ENCODE measurements at places on chromosomes 11 and 22. TPM values are rescaled to one million over a fixed set of nuclear protein-coding genes. Genes with fewer than 3 reads are reported as not detected.

GRCh38 chr11:127000291-127000968 lies at the start of gene KIRREL3:
Gene KIRREL3 (minus strand): TSS chr11:127000770.
- DNase-seq = peak; percentile 54

DNA sequence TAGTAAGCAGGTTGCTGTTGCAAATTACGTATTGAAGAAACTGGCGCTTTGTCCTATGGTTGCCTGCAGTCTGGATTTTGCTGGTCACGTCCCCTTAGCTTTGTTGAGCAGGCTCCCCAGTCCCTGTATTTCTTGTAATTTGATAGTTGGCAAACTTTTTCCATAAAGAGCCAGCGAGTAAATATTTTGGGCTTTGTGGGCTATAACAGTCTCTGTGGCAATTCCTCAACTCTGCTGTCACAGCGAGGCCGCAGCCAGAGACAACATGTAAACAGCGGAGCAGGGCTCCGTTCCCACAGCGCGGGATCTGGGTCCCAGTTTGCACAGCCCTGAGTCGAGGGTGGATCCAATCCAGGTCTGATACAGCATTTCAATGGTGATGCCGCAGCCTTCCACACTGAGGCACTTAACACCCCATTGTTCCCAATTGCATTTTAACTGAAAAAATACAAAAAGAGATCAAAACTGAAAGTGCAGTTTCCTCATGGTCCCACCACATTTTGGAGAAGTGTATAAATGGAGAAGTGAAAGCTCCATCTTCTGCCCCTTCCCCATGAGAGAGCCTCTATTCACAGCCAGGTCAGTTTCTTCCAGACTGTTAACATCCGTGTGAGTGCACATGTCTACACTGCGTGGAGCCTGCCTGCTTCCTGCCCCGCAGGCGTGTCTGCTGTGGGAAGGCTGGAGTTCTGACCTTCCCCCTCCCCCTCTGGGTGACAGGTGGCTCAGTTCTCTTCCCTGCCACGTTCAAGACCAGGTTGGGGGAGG lies 89.1 kb downstream of the RPS6KA4 start:
- DNase-seq = peak; percentile 27

- peak; percentile 66 for DNase-seq
Observed at GRCh38 chr11:84384731-84385130, 1098.6 kb upstream of the CCDC90B start.

- DNase-seq = no peak
Observed at GRCh38 chr11:112637876-112638275, 323.3 kb upstream of the NCAM1 start.

DNA sequence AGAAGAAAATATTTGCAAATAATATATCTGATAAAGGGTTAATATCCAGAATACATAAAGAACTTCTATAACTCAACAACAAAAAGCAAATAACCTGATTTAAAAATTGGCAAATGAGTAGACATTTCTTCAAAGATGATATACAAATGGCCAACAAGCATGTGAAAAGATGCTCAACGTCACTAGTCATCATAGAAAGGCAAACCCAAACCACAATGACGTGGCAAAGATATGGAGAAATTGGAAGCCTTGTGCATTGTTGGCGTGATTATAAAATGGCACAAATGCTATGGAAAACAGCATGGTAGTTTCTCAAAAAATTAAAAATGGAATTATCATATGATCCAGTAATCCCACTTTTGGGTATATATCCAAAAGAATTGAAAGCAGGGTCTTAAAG lies 466.3 kb downstream of the TBC1D22A start:
- no peak for DNase-seq

GRCh38 chr11:96324912-96325311 lies 18.1 kb downstream of the MAML2 start:
- peak; percentile 84 for DNase-seq

DNA sequence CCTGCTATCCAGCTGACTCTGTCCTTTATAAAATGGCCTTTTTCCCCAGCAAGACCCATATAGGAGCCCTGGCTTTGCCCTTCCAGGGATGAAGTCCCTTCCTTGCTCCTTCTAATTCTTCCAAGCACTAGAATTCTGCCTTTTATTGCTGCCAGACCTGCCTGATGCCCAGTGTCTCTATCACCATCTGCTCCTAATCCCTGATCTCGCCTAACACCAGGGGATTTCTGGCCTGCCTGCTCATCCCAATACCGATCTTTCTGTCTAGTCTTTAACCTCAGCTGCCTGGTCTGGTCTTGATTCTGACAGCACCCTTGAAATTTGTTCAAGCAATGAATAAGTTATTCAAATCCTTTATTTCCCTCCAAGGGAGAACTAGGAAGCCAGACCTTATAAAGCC lies 150.2 kb downstream of the SPON1 start:
- no peak for DNase-seq

- DNase-seq = no peak
Observed at GRCh38 chr11:102630598-102631448, 5.7 kb upstream of the MMP20 start.

DNA sequence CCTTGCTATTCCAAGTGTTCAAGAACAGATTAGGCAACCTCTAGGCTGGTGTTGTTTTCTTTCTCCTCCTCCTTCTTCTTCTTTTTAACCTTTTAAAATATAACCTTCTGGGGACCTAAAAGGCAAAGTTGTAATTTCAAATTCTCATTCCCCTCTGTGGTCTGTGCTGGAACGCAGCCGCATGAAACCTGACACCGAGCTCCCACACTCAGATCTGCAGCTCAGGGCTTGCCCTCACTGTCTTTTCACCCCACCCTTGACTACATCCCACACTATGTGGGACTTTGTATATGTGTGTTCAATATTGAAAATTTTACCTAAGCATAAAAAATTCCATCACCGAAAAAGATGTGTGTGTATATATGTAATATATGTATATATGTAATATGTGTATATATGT lies 62.0 kb upstream of the ARHGAP42 start:
- peak; percentile 24 for DNase-seq

DNA sequence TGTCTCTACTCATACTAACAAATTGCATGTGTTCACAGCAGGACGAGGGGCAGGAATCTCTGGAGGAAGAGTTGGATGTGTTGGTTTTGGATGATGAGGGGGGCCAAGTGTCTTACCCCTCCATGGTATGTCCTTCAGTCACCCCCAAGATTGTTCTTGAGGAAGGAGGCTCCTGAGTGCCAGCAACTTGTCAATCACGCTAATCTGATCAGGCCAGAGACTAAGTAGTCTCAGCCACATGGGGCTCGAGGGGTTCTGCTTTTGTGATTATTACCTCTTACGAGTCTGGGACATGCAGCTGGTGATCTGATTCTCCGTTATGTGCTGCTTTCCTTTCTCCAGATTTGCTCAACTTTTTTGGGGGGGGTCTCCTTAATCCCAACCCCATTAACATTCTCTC lies 54.3 kb downstream of the CTNND1 start:
- no peak for DNase-seq

GRCh38 chr11:72309074-72309598 lies 65.2 kb upstream of the PHOX2A start:
- DNase-seq = no peak

DNA sequence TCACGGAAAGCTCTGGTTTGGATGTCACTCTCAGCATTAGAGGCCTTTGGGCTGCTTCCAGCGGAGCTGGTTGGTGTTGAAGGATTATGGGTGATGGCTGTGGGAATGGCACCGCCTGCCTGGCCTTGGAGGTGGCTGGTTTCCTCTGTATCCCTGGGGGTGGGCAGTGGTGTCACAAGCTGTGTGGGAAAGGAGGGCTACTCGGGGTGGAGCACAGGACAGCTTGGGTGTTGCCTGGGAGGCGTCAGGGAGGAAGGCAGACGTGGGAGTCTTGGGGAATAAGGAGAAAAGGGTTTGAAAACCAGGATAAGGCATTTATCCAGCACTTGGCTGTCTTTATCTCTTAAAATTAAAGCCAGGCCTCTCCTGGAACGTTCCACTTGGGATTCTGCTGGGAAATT lies 71.8 kb downstream of the ADAMTS15 start:
- DNase-seq = peak; percentile 57

- DNase-seq = no peak
Observed at GRCh38 chr11:46176421-46176820, 55.2 kb upstream of the PHF21A start.

GRCh38 chr22:38519453-38520250 lies 13.5 kb upstream of the DDX17 start:
- no peak for DNase-seq

GRCh38 chr22:48366056-48366455 lies 1461.6 kb downstream of the BRD1 start:
- DNase-seq = no peak

- peak; percentile 28 for DNase-seq
Observed at GRCh38 chr11:63841554-63841953, 2.6 kb downstream of the MARK2 start.

DNA sequence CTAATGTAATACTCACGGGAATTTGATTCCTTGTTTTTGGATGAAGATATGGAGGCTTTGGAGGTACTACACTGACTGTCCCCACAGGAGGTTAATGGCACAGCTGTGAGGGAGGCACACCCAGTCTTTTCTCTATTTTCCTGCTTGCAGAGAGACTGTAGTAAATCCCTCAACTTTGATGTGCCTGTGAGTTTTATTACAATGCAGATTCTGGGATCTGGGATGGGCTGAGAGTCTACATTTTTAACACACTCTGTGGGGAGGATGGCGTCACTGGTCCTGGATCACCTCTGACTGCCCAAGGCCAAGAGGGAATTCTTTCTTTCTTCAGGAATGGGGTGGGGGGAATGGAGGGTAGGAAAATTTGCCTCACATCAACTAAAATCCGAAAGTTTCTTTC lies 80.2 kb upstream of the NTM start:
- DNase-seq = no peak

DNA sequence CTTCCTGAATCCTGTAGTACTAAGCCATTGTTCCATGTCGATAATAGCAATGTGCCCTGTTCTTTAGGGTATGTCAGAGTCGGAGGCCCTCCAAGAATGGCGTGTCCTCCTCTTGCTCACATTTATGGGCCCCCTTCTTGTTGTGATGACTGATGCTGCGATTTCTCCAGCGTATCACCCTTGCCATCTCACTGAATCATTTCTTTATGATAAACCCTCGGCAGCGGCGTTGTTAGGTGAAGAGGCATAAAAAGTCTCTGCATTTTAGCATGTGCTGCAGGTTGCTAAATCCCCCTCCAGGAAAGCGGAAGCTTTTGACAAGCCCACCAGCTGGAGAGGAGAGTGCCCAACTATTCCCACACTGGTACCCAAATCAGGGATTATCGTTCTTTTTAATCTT lies 1045.3 kb downstream of the BRD1 start:
- no peak for DNase-seq

DNA sequence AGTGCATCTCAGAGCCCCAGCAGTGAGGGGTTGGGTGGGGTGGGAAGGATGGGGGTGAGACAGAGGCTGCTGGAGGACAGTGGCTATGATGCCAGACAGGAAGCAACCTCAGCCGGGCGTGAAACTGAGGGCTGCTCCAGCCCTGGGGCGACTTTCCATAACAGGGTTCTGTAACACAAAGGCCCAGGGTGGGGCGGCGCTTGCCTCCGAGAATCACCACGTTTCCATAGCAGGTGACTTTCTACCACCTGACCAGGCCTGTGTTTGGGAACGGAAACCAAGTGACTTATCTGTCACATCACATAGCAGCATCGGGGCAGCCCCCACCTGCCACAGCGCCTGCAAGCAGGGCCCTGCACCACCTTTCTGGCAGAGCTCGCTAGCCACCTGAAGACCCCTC lies 85.8 kb downstream of the TRMU start:
- DNase-seq = no peak

DNA sequence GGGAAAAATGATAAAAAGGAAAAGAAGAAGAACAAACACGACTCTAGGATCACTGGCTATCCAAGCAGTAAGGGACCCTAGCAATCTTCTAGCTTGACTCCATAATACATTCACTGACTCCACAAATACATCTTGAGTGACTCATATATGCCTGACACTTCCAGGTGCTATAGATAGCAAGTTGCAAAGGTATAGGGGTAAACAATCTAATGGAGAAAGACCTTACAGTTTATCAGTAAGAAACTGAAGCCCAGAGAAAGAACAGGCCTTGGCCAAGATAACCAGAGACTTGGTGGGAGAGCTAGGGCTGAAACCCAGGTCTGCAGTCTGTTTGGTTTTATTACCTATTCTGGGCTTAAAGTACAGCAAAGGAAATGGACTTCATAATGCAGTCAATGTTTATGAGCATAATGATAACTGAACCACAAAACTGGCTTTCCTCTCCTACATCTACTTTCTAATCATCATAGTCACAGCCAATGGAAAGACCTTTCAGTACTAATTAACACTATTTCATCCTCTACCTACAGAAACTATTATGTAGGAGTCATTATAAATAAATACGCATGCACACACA lies 19.7 kb upstream of the SLC5A1 start:
- DNase-seq = no peak

- DNase-seq = peak; percentile 54
Observed at GRCh38 chr22:27879923-27880322, 39.1 kb downstream of the PITPNB start.

GRCh38 chr22:39244136-39244495 lies 666 bp downstream of the PDGFB start:
- no peak for DNase-seq

DNA sequence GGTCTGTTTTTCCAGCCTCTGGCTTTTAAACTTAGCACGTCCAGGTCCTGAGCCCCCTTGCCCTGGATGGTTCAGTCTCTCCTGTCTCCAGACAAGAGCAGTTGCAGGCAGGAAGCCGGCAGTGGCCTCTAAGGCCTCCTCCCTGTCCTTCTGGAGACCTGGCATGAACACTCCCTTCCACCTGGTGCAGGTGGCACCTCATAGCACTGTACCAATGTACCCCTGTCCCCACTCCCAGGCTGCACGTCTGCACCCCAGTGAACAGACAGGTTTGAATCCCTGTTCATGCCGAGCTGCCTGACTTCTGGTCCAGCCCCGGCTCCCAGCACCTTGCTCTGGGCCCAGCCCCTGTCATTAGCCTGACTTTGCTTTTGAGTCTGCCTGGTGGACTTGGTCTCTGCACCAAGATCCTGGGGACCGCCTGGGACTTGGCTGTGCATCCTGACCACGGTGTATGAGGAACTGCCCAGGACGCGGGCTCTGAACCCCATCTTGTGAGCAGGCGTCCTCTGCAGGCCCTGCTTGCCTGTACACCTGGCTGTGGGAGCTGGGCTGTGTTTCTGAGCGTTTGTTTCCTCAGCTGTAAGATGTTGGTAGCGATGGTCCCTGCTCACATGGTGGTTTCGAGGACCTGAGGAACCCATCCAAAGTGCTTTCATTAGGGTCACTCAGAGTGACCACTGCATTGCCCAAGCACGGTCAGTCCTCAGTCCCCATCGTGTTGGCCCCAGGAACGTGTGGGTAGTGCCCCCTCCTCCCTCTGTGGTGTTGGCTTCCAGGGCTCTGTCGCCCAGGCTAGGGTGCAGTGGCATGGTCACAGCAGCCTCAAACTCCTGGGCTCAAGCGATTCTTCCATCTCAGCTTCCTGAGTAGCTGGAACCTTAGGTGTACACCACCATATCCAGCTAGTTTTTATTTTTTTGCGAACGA lies 75.0 kb upstream of the SHANK2 start:
- no peak for DNase-seq

The KCNK4 gene
- total RNA-seq = not detected

The LRRC56 gene
- total RNA-seq = 2.6 TPM

The DEPDC7 gene
- 2.6 TPM for total RNA-seq

The SLC17A6 gene
- not detected for total RNA-seq

The OR51E2 gene
- not detected for total RNA-seq

The TRAPPC4 gene
- 56.1 TPM for total RNA-seq

The P2RX6 gene
- 11.8 TPM for total RNA-seq

The TCN1 gene
- not detected for total RNA-seq
